Astrocyte of the hippocampus (primary cell): ENCODE measurements at places on chromosomes 6 and 20.

DNA sequence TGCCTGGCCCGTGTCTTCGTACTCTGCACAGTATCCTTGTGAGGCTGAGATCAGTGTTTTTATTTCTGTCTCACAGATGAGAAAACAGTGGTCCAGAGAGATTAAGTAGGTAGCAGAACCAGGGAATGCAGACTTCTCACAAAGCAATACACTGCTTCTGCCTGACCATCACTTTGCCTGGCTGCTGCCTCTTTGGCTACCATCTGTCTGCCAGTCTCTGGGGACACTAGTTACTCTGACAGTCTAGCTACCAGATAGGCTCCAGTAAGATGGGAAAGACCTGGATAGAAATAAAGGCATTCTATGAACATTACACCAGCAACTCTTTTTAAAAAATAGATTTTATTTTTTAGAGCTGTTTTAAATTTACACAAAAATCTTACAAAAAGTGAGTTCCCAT, 96.9 kb downstream of the PHACTR3 start:
- no peak for DNase-seq

DNA sequence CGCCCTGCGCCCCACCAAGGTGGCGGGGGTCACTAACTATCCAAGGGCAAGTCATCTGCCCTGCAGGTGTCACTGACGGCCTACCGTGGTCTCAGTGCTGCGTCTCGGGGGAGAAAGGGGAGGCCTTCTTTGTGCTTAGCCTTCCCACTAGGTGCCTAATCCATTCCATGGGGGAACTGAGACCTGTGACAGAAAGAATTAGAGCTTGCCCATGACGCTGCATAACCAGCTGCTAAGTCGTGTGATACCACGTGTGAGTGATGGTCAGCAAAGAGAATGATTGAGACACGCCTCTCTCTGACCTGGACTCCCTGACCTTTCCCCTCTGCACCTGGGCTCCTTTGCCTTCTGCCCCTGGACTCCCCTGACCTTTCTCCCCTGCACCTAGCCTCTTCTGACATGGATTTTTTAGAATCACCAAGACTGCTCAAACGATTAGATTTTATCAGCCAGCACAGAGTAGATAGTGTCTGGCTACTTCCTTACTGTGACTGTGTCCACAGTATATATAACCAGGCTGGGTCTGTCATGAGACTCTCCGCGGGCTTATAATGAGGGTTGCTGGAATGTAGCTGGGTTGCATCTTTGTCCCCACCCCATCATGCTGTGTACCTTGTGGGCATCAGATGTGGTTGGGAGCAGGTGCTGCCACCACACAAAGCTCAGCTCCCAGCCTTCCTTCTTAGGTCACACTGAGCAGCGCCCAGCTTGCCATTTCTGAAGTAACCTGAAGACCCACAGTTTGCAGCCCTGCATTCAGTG, 140.6 kb downstream of the TMEM242 start:
- DNase-seq: no peak

DNA sequence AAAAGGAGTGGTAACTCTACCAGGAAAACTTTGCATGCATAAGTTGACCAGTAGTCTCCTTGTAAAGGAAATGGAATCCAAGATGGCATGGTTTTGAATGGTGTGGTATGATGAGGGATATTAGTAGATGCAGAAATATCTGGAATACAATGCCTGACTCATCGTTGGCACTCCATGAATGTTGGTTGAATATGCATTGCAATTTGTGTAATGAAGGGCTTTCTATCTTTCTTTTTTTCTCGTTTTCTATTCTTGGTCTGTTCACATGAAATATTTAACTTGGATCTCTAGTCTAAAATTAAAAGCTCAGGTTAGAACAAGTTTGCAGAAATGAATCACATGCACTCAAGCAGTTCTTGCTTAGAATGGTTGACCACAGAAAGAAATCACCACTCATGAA, 277.3 kb upstream of the PRND start:
- peak; percentile 78 for DNase-seq

GRCh38 chr20:33684533-33685327, 1.5 kb downstream of the E2F1 start:
- DNase-seq: no peak

DNA sequence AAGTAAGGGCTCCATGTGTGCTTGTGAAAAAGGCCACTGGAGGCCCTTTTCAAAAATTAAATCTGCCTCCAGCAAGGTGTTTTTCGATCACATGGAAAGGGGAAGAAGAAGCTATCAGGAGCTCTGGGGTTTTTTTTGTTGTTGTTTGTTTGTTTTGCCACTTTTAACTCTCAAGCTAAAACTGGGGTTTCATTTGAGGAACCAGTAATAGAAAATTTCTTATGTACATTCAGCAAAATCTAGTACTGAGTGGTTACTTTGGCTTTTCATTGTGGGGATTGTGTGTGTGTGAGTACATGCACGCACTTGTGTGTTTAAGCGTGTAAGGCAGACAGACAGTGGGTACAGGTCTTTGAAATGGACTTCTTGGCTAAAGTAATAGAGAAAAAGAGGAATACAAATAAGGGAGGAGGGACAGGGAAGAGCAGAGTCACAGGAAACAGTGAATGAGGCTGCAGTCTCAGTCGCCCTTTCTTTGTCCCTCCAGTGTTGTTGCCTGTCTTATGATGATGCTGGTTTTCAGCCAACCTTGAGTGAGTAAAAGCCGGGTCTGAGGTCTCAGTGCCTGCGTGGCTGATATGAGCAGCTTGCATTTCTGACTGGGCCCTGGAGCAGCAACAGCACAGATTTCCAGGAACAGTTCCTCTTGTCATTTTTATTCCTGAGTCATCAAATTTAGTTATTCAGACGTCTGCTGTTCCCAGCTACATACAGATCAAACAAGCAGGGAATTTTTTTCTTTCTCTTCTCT, 26.2 kb downstream of the SLC16A10 start:
- DNase-seq: peak; percentile 79

DNA sequence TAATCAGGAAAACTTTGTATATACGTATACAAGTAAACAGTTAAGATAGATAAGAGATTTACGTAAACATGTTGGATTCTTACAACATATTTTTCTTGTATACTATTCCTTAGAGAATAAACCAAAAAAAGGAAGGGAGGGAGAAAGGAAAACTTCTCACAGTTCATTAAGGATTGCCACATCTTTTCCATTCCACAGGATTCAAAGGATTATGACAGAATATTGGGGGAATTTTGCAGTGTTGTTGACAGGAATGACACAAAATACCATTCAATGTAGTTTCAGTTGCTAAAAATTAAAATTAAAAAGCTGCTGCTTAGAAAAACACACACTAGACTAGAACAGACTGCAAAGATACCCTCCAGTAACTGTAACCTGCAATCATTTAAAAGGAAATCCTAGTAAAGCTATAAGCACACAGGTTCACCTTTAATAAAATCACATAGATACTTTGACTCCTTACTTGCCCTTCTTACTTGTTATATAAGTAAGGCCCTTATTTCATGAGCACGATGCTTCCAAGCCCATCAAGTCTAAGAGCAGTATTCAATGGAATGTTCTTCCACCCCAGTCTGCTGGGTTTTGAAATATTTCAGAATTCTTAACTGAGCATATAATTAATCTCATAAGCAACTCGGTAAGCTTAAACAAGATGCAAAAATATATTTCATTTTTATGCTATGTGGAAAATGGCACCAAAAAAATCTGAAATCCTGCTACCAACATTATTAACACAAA, 107.8 kb downstream of the SMLR1 start:
- DNase-seq: no peak

GRCh38 chr20:15317546-15318232, 980.3 kb upstream of the FLRT3 start:
- no peak for DNase-seq

GRCh38 chr6:150435832-150436231, 67.0 kb downstream of the IYD start:
- no peak for DNase-seq

GRCh38 chr6:97097068-97098047, 172.8 kb downstream of the KLHL32 start:
- DNase-seq: peak; percentile 12

DNA sequence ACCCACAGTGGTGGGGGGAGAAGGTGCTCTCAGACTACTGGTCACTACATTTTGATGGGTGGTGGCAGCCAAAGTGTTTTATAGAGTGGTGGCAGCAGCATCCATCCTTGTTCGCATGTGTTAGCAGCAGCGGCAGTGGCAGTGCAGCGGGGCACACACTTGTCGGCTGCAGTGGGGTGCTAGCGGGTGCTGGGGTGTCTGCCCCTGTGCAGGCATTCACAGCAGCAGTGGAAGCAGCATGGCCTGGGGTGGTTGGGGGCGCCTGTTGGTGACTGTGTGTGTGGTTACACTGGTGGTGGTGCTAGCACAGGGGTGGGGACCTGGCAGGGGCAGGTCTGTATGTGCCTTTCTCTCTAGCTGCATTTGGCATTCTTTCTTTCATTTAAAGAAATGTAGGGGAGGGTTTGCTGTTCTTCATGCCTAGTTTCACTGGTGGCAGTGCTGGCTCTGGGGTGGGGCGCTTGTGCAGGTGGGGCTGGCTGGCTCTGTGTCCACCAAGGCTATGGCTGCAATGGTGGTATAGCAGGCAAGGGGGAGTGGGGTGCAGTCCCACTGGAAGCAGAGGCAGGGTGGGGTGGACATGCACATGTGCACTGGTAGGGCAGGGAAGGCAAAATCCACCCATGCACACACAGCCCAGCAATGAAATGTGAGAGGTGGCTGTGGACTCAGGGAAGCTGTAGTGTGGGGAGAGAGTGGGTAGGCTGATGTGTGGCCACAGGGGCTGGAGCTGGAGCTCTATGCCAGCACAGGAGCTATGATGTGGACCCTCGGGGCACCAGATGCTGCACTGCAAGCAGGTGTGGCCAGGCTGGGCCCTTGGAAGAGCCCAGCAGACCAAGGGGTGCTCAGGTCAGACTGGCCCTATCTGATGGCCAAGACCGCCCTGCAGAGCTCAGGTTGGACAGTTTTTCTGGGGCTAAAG, 173.3 kb downstream of the PRDM13 start:
- no peak for DNase-seq

GRCh38 chr6:2770171-2770570, 5.0 kb downstream of the WRNIP1 start:
- DNase-seq: peak; percentile 28

DNA sequence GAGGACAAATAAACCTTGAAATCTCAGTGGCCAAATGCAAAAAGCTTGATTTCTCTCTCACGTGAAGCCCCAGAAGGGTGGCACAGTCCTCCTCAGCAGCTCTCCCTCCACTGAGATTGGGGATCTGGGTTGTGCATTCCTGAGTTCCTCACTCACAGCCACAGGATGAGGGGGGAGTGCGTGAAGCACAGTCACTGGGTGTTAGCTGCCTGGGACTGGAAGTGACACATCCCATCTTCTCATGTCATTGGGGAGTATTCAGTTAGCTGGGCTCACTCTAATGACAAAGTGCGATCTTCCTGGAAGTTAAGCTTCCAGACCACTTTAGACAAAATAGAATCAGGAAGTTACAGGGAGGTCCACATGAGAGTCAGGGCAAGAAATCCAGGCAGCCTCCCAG, 192.2 kb upstream of the LRFN2 start:
- DNase-seq: peak; percentile 38

GRCh38 chr6:51753635-51754034, 333.8 kb downstream of the PKHD1 start:
- peak; percentile 0 for DNase-seq

DNA sequence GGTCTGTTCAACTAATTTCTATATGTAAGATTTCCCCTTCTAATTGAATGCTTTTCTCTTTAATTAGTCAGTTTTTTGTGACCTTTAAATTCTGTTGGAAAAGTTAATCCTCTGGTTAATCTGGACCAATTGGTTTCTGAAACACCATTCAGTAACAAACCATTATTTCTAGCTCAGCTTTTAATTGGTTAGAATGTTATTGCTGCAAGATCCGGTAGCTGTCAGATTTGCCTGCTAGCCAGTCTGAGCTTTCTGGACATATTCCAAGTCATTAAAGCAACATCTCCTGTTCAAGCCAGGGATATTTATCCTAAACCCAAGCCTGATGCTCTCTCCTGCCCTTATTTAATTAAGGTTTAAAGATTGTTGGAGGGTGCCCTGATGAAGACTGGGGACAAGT, 55.1 kb upstream of the FBXL4 start:
- DNase-seq: peak; percentile 59

GRCh38 chr6:158770533-158771330, 48.4 kb downstream of the EZR start:
- DNase-seq: peak; percentile 33

DNA sequence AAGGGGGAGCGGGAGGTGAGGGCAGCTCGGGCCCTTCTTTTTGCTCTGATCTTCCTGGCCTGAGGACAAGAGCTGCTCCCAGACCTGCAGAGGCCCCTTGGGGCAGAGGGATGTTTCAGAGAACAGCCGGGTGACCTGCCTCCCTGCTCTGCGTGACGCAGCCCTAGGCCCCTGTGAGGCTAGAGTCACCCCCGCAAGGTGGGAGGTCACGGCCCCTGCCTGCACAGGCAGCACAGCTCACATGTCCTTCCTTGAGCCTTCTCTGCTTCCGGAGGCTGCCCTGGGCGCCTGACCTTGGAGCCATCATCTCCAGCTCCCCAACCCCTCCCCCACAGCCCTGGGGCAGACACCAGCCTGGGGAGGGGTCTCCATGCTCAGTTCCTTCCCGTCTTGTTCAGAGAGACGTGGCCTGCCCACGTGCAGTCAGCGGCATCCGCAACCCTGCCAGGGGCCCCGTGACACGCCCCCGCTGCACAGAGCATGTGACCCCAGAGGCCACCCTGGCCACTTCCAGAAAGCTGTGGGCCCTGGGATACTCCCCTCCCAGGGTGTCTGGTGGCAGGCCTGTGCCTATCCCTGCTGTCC, at the start of gene BIRC7:
TSS of gene BIRC7 (plus strand) at position 507 of the 585 bp plus-strand sequence. CDS start 192 bp downstream, outside the sequence.
- DNase-seq: no peak

GRCh38 chr6:118641042-118641441, 10.3 kb downstream of the CEP85L start:
- DNase-seq: no peak

- no peak for DNase-seq
These were observed 75.0 kb downstream of the MDGA1 start for GRCh38 chr6:37622646-37623071.

- no peak for DNase-seq
These were observed 49.5 kb upstream of the TFAP2D start for GRCh38 chr6:50663806-50664205.

DNA sequence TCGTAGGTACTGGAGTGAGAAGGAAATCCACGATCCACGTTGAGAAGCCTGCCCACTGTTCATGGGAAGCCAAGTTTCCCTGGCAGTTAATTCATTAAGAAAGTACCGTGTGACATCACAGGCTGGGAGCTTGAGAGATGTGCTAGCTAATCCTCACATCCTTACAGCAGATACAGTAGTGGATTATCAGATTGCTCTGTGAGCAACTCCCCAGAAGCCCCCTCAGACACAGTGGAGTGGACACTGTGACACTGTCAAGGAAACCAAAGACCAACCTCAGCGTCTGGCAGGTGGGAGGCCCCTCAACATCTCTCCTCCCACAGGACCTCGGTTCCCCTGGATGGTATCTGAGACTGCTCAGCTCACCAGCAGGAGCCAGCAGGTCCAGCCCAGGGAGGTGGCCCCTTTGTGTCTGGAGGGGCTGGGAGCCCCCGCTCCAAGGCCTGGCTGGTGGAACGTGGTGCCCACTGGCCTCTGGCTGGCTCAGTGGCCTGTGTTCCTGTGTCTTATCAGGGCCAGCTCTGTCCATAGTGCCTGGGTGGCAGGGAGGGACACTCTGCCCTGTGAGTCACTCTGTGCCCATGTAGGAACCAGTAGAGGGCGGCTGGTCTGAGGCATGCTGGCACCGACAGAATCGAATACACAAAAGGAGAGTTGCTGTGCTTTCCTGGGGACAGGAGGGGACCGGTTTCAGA, 7.2 kb downstream of the PYGB start:
- peak; percentile 35 for DNase-seq

- DNase-seq: no peak
These were observed 91.0 kb downstream of the HIVEP1 start for GRCh38 chr6:12103158-12103557.

GRCh38 chr6:157830354-157831017, 7.4 kb downstream of the SNX9 start:
- no peak for DNase-seq
